Stimulated activated CD8-positive, alpha-beta memory T cell treated with anti-CD3 and anti-CD28 coated beads, Interleukin-4, amount 100 ng/mL, for 4 hours (primary cell): ENCODE measurements at places on chromosomes 12 and 14.

DNA sequence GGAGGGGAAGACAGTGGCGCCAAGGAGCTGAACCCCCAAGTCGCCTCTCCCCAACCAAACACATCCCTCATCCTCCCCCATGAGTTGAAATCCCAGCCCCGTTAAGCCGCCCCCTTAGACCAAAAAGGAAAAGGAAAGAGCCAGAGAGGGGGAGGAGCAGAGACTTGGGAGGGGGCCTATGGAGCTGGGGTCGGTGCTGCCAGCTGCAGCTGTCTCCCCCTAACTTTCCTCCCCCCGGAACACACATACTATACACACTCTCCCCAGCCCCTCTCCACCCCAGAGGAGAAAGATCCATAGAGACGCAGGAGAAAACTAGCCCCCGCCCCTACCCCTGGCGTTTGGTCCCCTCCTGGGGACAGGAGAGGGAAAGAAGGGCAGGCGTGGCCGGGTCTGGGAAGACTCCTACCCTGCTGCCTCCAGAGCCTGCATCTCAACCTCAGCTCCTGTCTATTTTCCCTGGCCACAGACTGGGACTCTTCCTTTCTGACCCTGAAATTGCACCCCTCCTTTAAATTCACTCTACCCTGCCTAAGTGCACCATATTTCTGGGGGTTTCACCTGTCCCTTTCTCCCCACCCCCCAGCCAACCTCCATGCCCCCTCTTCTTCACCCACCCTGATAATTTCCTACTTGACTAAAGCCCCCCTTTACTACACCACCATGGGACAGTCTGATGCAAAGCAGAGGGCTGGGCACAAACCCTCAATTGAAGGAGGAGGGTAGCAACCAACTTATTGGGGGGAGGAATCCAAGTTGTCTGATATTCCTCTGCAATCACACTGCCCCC, 1.7 kb upstream of the HOXC9 start:
- no peak for DNase-seq

- no peak for DNase-seq
Observed at GRCh38 chr14:36021591-36022320, 154.8 kb downstream of the PTCSC3 start.

GRCh38 chr12:85509857-85510256, 229.8 kb downstream of the ALX1 start:
- DNase-seq = no peak

DNA sequence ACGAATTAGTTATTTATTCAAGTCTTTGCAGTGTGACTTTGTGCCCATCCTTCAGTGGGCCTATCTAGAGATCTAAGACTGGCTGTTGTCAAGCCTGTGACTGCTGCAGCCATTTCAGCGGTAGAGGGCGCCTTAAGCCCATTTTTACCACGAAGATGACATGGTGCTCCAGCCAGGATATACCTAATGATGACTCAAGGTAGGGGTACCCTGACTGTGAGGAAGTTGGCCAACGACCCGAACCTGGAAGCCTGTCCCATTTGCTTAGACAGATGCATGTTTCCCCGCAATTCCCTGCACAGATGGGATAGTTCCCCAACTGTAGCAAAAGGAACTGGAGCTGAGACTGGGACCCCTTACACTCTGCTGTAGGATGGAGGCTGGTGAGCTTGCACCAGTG, 41.3 kb downstream of the RAB3IP start:
- DNase-seq = no peak

DNA sequence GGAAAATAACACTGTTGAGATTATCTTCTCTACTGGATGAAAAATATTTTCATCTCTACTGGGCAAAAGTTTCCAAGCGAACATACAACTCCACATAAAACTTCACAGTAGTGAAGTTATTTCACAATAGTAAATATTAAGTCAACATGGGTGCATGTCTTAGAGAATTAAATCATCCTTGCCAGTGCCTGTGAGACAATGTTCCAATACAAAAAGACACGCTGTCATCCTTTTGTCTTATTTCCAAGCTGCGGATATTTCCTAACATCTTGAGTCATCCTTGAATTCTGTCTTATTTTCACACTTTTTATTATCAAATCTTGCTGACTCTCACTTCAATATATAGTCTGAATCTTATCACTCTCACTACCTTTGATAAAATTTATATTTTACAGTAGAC, 142.9 kb upstream of the KITLG start:
- no peak for DNase-seq

DNA sequence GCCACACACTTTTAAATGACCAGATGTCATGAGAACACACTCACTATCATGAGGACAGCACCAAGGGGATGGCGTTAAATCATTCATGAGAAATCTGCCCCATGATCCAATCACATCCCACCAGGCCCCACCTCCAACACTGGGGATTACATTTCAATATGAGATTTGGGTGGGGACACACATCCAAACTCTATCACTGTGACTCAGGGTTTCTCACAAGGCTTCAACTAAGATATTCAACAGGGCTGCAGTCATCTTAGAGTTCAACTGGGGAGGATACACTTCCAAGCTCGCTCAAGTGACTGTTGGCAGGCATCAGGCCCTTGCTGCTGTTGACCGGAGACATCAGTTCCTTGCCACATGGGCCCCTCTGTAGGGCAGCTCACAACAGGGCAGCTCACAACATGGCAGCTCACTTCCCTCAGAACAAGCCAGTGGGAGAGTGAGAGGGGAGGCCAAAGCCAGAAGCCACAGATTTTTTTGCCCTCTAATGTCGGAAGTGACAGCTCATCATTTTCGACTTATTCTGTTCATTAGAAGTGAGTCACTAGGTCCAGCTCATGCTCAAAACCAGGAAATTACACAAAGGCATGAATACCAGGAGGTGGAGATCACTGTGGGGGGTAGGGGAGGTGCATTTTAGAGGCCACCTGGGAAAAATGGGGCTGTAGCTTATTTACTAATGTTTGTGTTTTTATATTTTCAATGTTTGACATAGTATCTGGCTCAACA, 50.8 kb upstream of the PTHLH start:
- DNase-seq = no peak

GRCh38 chr12:10891937-10892336, 7.9 kb upstream of the PRH1 start:
- no peak for DNase-seq

DNA sequence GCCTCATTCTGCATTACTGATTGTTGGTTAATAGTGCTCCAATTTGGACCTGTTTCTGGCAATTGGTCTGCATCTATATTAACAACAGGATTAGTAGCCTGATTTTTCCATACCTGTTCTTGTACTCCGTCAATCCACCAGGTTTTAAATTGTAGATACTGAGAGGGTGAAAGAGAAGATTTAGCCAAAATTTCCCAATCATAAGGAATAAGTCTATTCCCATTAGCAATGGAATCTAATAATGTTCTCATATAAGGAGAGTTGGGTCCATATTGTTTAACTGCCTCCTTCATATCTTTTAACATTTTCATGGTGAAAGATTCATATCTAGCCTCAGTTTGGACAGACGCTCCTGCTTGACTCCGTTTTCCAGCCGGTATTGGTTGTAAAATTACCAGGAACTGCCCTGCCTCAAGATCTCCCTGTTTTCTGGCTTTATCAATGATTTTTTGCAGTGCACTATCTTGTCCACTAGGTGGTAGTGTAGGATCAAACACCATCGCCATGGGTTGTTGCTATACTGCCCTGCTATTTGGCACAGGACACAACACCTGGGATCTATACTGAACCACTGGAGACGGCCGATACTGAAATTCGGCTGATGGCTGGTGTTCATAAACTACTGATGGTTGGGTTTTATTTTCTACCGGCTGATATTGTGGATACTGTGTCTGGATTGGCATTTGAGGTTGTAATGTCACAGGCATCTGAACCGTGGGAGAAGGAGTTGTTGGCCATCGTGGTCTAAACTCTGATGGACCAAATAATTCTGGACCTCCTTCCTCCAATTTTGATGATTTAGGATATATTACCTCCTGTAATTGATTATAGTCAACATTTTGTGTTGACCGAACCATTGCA, 25.2 kb downstream of the DHRS4L2 start:
- no peak for DNase-seq

DNA sequence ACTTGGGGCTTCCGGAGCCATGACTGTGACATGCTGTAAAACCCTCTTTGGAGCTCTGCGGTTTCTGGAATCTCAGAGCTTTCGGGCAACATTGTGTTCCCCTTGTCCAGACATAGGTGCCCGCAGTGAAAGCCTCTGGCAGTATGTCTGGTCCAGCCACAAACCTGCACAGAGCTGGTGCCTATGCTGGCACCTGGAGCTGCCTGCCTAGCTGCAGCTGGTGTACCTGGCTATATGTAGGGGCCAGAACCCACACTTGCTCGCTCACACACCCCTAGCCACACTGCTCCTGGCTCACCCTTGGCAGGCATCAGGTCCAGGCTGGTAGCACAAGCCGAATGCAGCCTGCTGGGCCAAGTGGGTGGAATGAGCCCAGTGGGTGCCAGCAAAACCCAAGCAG, 861.1 kb downstream of the FLRT2 start:
- no peak for DNase-seq

GRCh38 chr12:127797918-127798317, 469.1 kb upstream of the TMEM132C start:
- DNase-seq = no peak

- no peak for DNase-seq
Observed at GRCh38 chr14:80208461-80208860, 2.8 kb downstream of the DIO2 start.

- DNase-seq = no peak
Observed at GRCh38 chr12:87310126-87310525, 719.1 kb downstream of the C12orf50 start.

DNA sequence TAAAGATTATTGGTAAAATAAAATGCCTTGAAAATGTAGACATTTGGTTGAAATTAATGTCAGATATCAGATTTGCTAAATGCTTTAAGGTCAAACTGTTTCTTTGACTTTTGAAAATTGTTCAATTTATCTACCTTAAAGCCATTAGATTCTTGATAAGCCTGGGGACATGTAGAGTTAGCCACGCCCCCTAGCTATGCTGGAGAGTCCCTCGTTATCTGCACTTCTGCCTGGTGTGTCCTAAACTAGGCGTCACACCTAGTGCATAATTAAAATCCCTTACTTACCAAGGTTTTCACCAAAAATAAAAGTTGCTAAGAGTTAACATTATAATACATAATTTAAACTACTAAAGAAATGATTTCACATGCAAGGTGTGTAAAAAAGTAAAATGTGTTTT, 79.5 kb downstream of the EGLN3 start:
- DNase-seq = no peak

DNA sequence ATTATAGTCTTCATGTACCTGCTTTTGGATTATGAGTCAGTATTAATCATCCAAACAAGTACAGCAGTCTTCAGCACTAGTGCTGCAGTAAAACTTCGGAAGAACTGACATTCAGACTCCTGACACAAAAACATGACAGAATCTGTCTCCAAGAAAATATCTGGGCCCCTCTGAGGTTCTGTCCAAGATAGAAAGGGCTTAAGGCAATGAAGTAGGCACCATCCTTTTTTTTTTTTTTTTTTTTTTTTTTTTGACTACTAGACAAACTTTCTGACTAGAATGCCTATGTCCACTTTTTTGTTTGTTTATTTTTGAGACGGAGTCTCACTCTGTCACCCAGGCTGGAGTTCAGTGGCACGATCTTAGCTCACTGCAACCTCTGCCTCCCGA, 112.5 kb downstream of the MED13L start:
- no peak for DNase-seq

- DNase-seq = no peak
Observed at GRCh38 chr14:99164712-99165111, 107.3 kb downstream of the BCL11B start.
